ENCODE measurements at places on chromosomes 5 and 9.

- DNase-seq, result no peak
Observed at GRCh38 chr5:425714-426113, 17.3 kb upstream of the EXOC3 start.

GRCh38 chr5:166267907-166268306 lies 2023.5 kb upstream of the WWC1 start:
- DNase-seq, result no peak

DNA sequence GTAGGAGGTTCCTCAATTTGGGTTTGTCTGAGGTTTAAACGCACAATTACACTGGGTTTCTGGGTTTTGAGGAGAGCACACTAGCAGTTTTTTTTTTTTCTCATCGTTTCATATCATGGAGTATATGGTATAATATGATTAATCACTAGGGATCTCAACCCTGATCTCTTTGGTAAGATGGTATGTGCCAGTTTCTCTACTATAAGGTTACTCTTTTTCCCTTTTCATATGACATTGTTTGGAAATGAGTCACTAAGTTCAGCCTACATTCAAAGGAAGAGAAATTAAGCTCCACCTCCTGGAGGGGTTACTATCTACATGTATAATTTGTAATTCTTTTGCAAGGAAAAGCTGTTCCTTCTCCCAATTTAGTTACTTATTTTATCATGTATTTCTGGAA lies 35.2 kb downstream of the MTRR start:
- DNase-seq, result no peak

- DNase-seq, result no peak
Observed at GRCh38 chr5:52693280-52693679, 94.4 kb upstream of the ITGA1 start.

GRCh38 chr9:119634006-119634405 lies 264.8 kb upstream of the BRINP1 start:
- DNase-seq, result no peak

GRCh38 chr5:158272409-158272808 lies 413.5 kb upstream of the CLINT1 start:
- DNase-seq, result no peak

DNA sequence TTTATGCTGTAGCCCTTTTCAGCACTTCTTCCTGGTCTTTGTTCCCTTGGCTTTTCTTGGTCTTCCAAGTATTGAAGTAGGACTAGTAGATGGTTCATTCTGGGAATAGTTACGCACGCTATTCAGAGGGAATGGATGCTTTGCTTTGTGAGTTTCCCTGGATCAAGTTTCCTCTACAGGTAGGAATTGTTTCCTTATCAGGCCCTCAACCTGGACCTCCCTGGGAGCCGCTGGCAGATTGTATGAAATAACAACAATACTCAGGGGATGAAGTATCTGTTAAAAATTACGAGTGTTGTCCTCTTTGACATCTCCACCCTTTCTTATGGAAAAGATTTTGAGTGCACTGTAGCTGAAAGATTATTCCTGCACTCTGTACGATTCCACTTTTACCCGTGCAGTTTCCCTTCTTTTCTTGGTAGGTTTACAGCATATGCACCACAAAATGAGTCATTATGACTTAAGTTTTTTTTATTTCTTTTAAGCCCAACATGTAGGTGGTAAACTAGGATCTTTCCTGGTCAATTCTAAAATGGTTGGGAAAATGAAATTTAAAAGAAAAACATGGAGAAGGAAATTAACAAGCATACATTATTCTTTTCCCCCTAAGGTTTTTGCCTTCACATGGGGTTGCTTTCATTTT lies 57.9 kb downstream of the ARHGAP26 start:
- DNase-seq, result no peak

DNA sequence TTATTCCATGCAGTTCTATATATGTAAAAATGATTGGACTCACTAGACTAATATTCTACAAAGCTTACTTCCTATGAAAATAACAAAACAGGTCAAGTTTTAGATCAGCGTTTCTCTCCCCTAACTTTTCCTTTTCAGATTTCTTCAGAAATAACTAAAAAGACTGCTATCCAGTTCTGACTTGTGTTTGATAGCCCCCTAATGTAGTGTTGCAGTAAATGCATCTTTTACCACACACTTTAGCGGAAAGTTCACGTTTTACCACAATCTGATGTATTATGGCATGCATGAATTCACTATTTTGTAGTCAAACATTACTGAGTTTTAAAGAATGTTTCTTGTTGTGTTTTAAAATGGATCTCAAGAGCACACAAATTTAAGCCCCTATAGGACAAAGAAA lies 292.7 kb downstream of the RAB3C start:
- DNase-seq, result no peak

GRCh38 chr5:42872865-42873264 lies 61.2 kb upstream of the SELENOP start:
- DNase-seq, result no peak

GRCh38 chr5:103272377-103272776 lies 13.8 kb downstream of the MACIR start:
- no peak for DNase-seq

GRCh38 chr5:62649476-62650113 lies 71.0 kb downstream of the LRRC70 start:
- DNase-seq, result no peak

DNA sequence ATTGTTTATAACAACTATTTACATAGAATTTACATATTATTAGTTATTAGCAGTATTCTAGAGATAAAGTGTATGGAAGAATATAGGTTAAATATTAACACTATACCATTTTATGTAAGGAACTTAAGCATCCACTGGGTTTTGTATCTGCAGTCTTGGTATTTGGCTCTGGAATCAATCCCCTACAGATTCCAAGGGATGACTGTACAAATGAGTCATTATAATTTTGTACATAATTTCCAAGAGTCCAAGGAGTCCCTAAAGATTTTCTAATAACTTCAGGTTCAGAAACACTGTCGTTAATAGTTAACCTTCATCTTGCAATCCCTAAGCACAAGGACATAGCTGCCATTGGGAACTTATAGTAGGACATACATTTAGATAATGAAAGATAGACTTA lies 254.8 kb upstream of the PDE4D start:
- DNase-seq, result no peak

DNA sequence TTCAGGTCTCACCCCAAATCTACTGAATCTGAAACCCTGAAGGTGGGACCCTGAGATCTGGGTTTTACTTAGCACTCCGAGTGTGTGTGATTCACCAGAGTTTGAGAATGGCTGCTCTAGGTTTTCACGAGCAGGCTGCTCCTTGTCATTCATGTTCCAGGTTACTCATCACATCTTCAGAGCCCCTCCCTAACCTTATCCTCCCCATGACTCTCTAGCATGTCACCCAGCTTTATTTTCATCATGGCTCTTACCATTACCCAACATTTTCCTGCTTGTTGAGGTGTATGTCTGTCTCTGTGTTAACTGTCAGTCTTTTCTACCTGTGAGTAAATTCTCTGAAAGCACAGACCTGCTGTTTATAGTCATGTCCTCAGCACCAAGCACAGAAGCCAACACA lies 319.2 kb downstream of the NSG2 start:
- no peak for DNase-seq

- DNase-seq, result no peak
Observed at GRCh38 chr5:66769839-66770617, 173.8 kb downstream of the MAST4 start.

GRCh38 chr5:135671052-135671705 lies 92.4 kb upstream of the CXCL14 start:
- DNase-seq, result no peak

- DNase-seq, result no peak
Observed at GRCh38 chr5:145787001-145787400, 48.1 kb downstream of the PRELID2 start.

GRCh38 chr5:143985832-143986515 lies 174.0 kb downstream of the HMHB1 start:
- DNase-seq, result no peak

- DNase-seq, result no peak
Observed at GRCh38 chr9:37937366-37937765, 33.4 kb upstream of the SLC25A51 start.

DNA sequence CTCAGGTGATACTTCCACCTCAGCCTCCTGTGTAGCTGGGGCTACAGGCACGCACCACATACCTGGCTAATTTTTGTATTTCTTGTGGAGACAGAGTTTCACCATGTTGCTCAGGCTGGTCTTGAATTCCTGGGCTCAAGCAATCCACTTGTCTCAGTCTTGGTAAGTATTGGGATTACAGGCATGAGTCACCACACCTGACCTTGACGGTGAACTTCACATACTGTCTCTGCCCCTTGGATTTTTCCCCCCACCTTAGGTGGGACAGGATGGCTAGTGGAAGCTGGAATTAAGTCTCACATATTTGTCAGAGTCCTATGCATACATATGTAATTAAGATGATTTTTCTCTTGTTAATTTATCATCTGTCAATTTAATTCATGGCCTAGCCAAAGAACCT lies 20.9 kb upstream of the RFK start:
- DNase-seq, result no peak

GRCh38 chr9:88922091-88922490 lies 69.2 kb upstream of the S1PR3 start:
- no peak for DNase-seq

DNA sequence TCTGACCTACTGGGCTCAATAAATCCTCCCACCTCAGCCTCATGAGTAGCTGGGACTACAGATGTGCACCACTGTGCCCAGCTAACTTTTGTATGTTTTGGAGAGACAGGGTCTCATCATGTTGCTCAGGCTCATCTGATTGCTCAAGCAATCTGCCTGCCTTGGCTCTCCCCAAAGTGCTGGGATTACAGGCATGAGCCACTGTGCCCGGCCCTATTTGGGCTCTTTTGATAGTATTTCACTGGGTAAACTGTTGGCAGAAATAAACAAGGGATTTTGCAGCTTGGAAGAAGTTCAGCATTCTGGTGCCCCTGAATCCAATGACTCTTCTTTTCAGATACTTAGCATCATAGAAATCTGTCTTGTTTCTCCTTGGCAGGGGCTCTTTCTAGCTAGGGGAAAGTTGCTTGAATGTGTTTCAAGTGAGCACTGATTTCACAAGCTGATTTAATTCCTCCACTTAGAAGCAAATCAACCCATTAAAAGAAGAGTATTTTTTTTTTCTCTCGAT lies 146.8 kb downstream of the PAPPA start:
- no peak for DNase-seq

GRCh38 chr9:136695955-136696354 lies 8.7 kb upstream of the AGPAT2 start:
- no peak for DNase-seq

GRCh38 chr5:40089269-40089668 lies 590.4 kb upstream of the PTGER4 start:
- DNase-seq, result no peak

- no peak for DNase-seq
Observed at GRCh38 chr5:179153341-179153901, 93.2 kb downstream of the ZNF354C start.

DNA sequence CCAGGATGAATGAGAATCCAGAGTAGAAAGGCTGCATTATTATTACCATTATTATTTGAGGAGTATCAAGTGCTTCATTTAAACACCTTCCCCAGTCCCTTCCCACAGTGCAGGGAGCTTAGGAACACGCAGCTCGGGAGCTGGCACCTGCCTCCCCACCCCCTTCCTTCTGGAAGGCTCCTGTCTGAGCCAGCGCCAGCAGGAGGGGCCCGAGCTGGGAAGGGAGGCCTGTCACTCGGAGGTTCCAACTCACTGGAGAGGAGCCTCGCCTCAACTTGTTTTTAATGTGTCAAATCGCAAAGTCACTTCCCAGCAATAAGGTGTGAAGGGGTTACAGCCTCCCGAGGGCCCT lies 156.4 kb upstream of the IRX4 start:
- DNase-seq, result no peak

DNA sequence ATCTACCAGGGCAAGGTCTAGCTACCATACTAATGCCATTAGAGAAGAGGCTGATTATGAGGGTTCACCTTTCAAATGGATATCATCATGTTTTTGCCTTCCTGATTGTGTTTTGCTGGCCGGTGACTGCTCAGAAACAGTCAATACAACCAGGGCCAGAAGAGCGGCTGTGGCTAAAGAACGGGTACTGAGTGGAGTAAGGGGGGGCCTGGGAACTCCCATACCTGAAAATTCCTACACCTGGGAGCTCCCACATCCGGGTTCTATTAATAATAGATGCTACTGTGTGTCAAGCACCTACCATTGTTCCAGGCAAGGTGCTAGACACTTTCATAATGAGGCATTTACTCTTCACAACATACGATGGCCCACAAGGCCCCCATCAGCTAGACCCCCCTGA lies 79.2 kb downstream of the CDK5RAP2 start:
- DNase-seq, result no peak

GRCh38 chr9:99977033-99977792 lies 70.8 kb downstream of the STX17 start:
- DNase-seq, result no peak

GRCh38 chr5:67178966-67179365 lies 17.6 kb downstream of the CD180 start:
- no peak for DNase-seq

GRCh38 chr9:117809751-117810150 lies 105.5 kb downstream of the TLR4 start:
- no peak for DNase-seq

GRCh38 chr5:6403416-6403815 lies 25.1 kb upstream of the MED10 start:
- DNase-seq, result no peak

DNA sequence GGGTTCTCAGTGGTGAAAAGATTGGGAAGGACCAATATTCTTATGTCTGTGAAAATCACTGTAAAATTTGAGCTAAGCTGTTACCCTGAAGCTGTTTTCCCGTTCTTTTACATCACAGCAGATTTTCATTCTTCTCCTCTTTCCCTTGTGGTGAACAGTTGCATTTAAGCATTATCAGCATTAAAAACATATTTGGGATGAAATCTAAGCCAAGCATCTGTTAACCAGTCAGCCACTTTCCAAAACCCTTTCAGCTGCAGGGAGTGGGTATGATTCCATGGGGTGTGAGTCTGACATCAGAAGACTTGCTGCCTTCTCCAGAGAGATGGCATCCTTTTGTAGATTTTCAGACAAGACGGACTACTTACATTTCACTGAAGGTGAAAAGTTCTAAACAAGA lies 97.2 kb downstream of the TRIO start:
- no peak for DNase-seq
